Activated naive CD4-positive, alpha-beta T cell treated with Interleukin-2 at 50 U/mL for 16 hours (primary cell): ENCODE measurements at places on chromosomes 1 and 21.
A peak's percentile ranks its signal among the peaks of the same experiment; 100 is the strongest.

GRCh38 chr1:108190001-108190634 lies 10.0 kb downstream of the SLC25A24 start:
- DNase-seq, result no peak

- DNase-seq, result no peak
These were observed 35.3 kb downstream of the LDLRAD1 start for GRCh38 chr1:53982763-53983104.

- no peak for DNase-seq
These were observed 1.9 kb downstream of the RGS18 start for GRCh38 chr1:192160196-192160595.

DNA sequence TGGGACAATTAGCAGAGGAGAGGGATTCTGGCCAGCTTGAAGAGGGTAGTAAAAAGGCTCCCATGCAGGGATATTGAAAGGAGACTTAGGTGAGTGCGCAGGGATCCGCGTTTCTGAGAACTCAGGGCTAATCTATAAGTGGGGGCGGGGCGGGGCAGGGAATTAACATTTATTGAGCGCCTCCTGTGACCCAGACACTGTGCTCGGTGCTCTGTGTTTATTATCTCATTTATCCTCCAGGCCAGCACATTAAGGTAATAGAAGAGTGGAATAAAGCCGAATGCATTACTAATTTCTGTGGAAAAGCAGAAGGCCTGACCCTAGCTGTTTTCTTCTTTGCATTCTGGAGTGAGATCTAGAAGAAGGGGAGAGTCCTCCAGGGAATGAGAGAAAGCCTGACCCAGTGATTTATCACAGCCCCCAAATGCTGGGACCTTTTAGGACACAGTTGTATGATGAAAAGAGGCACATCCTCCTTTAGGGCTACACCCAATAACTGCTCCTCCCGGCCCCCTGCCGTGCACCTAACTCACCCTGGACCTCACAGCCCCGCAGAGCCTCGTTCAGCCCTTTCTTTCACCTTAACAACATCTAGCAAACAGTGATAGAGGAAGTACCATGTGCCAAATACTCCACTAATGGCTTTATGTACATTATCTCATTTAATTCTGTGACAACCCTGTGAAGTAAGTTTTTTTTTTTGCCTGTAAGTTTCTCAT lies 317.6 kb downstream of the PBX1 start:
- DNase-seq, result no peak

DNA sequence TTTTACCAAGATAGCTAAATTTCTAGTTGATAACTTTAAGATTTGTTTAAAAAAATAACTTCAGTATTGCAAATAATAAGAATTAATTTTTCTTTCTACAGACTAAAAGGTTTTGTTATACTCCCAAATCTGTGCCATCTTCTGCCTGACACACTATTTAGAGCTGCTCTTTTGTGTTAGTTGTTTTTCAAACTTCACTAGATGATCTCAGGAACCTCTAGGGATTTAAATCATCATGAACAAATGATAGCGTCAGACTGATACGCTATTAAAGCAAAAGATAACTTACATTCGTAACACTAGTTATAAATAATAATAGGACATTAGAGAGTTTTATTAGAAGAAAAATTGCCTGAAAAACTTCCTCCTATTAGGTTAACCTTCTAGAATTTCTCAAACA lies 243.1 kb upstream of the CXADR start:
- no peak for DNase-seq

DNA sequence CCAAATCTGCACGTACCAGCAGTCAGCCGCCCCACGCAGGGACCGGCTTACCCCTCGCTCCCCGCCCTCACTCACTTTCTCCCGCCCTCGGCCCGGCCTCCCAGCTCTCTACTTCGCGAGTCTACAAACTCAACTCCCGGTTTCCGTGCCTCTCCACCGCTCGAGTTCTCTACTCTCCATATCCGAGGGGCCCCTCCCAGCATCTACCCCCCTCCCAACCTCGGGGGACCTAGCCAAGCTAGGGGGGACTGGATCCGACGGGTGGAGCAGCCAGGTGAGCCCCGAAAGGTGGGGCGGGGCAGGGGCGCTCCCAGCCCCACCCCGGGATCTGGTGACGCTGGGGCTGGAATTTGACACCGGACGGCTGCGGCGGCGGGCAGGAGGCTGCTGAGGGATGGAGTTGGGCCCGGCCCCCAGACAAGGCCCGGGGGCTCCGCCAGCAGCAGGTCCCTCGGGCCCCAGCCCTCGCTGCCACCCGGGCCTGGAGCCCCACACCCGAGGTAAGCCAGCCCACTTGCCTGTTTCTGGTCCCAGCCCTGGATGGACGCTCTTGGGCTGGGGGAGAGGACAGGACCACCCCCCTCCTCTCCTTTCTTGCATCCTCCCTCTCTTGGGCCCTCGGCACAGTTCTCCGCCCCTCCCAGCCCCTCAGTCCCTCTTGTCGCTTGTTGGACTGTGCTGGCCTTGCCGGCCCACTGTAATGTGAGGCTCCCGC lies at the start of gene ARTN:
ARTN (plus strand) TSS at position 416 of the 715 bp plus-strand sequence. CDS start 1,856 bp downstream, outside the sequence.
- no peak for DNase-seq

DNA sequence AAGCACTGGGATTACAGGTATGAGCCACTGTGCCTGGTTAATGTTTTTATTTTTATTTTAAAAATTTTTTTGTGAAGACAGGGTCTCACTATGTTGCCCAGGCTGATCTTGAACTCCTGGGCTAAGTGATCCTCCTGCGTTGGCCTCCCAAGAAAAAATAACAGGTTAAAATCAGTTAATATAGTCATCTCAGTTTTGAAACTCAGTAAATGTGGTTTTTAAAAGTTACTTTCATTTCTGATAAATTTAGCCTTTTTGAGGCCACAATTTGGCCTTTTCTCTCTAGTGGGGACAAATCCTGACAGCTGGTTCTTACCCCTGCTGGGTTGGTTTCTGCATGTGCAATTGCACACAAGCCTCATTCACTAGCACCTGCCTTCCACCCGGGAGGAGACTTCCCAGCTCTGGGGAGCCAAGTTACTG lies 13.3 kb downstream of the PMF1 start:
- DNase-seq, result no peak

DNA sequence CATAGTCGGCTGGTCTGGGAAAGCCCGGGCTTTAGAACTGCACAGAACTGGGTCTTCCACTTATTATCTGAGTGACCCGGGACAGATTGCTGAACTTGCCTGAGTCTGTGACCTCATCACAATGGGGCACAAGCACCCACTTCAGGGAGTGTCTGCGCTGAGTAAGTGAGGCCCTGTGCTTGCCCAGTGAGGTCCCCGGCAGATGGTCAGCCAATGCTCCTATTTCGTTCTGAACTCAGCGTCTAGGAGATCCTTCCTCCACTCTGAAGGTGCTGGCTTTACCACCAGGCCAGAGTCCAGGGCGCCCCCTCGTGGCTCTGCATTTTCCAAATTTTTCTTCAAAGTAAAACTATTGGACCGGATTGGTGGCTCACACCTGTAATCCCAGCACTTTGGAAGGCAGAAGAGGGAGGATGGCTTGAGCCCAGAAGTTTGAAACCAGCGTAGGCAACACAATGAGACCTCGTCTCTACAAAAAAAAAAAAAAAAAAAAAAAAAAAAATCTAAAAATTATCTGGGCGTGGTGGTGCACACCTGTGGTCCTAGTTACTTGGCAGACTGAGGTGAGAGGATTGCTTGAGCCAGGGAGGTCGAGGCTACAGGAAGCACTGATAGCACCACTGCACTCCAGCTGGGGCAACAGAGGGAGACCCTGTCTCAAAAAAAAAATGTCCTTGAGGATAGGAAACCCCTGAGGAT lies 61.7 kb downstream of the FCRL5 start:
- DNase-seq, result peak; percentile 37

DNA sequence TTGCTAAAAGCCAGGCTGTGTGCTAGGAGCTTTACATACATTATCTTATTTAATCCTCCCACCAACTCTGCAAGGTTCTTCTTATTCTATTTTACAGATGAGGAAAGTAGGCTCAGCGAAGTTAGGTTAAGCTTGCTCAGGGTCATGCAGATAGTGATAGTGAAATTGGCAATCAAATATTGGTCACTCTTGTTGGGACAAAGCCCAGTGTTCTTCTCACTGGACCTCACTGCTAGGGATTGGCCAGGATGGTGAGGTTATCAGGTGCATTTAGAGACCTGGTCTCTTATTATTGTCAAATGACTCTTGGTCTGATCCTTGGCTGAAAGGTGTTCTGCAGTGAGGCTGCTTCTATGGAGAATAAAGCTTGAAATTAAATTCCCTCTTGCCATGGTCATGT lies 145.1 kb downstream of the CNIH3 start:
- no peak for DNase-seq

DNA sequence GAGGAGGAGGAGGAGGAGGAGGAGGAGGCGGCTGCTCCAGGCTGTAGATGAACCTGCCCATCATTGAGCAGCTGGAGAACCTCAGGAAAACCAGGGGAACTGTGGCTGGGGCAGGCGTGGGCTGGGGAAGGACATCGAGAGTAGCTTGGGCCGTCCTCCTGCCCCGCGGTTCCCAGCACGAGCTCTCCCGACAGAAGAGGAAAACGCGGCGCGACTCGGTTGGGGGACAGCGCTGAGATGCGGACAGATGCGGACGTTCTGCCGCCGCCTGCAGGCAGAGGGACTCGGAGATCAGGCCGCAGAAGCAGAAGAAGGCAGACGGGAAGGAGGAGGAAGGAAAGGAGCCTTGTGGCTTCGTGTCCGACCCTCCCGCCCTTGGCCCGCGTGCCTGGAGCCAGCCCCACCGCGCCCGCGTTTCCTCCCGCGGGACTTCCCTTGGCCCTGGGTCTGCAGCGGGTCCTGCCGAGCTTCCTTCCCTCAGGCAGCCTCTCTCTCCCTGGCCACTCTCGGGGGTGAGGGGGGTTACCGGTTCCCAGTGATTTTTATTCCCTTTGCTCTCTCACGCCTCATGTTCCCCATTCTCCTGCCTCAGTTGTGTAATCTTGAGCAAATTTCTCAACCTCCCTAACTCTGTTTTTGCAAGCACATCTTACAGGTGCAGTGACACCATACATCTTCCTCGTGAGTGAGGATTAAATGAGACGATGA lies 1.7 kb upstream of the TNFRSF9 start:
- DNase-seq, result peak; percentile 51

DNA sequence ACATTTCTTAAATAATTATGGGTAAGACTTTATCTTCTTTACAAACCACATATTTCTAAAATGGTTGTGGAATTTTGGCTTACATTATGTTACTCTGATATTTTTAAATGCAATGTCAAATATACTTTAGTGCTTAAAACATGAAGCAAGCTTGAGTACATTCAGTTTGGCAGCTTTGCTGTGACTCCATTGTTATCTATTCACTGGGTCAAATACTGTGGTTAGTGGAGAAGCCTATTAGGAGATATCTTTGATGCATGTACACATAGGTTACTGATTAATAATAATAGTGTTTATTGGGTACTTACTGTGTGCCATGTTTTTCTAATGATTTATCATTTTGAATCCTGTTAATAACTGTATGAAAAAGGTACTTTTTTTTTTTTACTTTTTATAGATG lies 520.4 kb upstream of the B3GALT2 start:
- DNase-seq, result no peak

DNA sequence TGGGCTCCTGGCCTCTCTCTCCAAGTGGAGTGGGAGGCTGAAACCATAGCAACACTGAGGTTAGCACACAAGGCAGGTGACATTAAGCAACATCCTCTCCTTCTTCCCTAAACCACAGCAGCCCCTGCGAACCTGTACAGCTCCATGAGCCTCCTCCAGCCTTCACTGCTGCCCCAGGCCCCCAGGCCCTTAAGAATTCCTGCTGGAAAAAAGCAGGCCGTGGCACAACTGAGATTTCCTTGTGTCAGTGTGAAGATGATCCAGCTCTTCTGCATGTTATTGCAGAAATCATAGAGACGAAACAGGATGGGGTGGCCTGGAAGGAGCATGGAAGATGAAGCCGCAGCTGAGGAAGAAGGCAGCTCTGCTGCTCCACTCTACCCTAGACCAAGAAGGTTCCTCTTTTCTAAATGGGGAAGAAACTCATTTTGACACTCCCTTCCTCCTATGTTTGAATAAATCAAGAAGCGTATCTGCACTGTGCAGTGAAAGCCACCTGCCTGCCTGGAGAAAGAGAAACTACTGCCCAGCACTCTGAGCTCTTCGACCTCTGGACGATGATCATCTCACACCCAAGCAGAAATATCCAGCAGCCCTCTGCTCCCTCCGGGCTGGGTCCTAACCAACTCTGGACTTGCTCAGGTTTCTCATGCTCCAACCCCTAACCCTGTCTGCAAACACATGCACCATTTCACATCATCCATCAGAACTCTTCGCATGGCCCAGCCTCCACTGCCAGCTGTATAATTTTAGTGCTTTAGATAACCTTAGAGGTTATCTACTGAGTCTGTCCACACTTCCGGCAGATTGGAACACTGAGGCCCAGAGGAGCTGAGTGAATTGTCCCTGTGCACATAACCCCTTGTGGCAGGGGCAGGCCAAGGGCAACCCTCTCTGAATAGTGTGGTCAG lies 20.7 kb downstream of the SH3BP5L start:
- no peak for DNase-seq

DNA sequence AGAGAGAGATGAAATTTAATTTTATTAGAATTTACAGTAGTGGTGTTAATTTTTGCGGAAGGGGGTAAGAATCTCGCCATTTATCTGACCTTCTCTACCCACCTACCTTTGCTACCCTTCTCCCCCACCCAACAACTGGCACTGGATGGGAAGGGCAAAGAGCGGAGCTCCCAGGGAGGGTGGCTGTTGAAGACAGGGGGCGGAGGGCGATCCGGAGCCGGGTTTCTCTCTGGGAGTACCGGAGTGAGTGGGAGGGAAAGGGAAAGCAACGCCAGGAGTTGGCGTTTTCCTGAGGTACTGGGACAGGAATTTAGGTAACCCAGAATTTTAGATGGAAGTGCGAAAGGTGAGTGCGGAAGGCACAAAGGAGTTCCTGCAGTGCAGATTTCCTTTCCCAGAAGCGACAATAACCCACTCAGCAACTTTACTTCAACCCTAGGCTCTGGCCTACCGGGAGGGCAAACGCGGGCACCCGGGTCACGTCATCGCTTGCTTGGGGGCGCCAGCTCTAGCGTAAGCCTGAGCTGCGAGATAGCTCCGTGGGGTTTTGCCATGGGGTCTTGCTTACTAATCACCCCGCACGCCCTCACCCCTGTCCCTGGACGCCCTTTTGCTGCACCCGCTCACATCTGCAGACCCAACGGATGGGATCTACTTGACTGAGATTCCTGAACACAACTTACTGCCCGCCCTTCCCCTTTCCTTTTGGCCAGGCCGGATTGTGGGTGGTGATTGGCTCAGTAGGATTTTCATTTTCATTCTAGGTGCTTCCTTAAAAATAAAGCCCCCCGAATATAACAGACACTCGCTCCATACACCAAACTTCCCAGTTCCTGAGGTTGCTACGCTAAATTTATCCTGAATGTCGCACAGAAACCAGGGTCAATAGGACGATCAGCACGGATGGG lies 413.0 kb upstream of the ESRRG start:
- DNase-seq, result no peak

- no peak for DNase-seq
These were observed 126.2 kb downstream of the NRDC start for GRCh38 chr1:51752073-51752948.
